ENCODE measurements at places on chromosomes 11 and 22. TPM values are rescaled to one million over a fixed set of nuclear protein-coding genes. Genes with fewer than 3 reads are reported as not detected.
A peak's percentile ranks its signal among the peaks of the same experiment; 100 is the strongest.

DNA sequence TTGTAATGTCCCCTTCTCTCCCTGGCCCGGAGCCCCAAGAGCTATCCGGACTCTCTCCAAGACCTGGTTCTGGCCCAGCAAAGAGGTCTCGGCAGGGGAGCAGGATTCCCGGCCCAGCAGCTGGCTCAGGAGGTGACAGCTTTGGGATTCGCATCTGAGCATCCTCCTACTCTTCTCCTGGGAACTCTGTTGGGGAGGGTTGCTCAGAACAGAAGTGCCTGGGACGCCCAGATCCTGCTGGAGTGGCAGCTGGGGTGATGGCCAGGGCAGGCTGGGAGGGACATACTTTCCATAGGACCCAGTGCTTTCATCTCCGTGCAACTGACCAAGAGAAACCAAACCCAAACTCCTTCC, 83.6 kb upstream of the PRODH start:
- no peak for DNase-seq

DNA sequence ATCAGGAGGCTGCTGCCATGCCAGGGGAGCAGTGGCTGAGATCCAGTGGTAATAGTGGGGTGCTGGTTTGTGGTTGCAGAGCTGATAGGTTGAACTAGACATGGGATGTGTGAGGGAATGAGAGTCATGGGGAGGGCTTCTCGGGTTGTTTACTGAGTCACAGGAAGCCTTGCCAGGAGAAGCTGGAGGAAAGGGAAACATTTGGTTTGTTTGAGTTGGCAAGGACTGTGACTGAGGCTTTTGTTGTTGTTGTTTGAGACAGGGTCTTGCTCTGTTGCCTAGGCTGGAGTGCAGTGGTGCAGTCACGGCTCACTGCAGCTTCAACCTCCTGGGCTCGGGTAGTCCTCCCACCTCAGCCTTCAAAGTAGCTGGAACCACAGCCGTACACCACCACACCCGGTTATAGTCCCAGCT, 49.3 kb downstream of the CABIN1 start:
- DNase-seq = no peak

- DNase-seq = peak; percentile 51
These were observed 59.7 kb upstream of the EED start for GRCh38 chr11:86184728-86185380.

DNA sequence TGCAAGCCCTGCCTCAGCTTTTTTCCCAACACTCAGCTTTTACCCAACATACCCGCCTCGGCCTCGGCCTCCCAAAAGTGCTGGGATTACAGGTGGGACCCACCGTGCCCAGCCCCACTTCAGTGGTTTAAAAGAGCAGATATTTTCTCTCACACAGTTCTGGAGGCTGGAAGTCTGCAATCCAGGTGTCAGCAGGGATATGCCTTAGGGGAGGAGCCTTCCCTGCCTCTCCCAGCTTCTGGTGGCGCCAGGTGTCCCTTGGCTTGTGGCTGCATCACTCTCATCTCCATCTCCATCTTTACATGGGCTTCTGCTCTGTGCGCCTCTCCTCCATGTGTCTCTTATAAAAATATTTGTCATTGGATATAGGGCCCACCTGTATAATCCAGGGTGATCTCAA, 50.0 kb downstream of the MCHR1 start:
- no peak for DNase-seq

Gene HNRNPUL2
- total RNA-seq = 30.4 TPM

Gene CDC42EP2
- 14.0 TPM for total RNA-seq

Gene STX3
- total RNA-seq = 9.2 TPM

Gene CYB5R2
- total RNA-seq = 1.0 TPM
